ENCODE measurements at places on chromosomes 11 and 22.

DNA sequence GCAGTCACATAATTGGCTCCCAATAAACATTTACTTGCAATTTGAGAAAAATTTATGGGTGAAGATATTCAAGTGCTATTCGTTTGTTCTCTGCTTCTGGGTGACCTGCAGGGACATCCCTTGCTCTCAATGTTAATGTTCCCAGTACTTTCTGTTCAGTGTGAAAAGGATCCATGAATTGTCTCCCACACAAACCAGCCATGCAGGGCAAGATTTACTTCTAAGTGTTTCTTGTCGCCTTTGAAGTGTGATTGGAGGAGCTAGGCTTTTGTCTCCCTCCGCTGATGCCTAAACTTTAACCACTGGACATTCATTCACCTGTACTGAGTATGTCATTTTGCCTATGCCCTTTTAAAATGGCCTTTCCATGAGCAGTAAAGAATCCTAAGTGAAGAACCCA lies 66.4 kb upstream of the ADA2 start:
- DNase-seq = no peak

- DNase-seq = no peak
Measured at GRCh38 chr11:18890615-18891014, 48.6 kb downstream of the MRGPRX1 start.

DNA sequence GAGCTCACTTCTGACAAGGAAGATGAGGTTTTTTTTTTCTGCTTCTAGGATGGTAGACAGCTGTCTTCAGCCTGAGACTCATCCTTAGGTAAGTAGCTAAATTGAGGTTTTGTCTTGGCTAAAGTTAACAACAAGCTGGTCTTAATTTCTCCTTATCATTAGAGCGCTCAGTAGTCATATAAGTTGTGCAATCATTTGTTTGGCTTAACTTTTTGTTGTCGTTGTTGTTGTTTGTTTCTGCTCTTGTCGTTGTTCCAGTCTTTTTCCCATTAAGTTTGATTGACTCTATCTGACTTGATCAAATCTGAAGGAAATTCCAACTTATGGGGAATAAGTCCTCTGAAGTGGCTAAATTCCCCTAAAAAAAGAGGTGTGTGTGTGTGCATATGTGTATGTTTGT lies 33.0 kb downstream of the GLYATL2 start:
- DNase-seq = no peak

DNA sequence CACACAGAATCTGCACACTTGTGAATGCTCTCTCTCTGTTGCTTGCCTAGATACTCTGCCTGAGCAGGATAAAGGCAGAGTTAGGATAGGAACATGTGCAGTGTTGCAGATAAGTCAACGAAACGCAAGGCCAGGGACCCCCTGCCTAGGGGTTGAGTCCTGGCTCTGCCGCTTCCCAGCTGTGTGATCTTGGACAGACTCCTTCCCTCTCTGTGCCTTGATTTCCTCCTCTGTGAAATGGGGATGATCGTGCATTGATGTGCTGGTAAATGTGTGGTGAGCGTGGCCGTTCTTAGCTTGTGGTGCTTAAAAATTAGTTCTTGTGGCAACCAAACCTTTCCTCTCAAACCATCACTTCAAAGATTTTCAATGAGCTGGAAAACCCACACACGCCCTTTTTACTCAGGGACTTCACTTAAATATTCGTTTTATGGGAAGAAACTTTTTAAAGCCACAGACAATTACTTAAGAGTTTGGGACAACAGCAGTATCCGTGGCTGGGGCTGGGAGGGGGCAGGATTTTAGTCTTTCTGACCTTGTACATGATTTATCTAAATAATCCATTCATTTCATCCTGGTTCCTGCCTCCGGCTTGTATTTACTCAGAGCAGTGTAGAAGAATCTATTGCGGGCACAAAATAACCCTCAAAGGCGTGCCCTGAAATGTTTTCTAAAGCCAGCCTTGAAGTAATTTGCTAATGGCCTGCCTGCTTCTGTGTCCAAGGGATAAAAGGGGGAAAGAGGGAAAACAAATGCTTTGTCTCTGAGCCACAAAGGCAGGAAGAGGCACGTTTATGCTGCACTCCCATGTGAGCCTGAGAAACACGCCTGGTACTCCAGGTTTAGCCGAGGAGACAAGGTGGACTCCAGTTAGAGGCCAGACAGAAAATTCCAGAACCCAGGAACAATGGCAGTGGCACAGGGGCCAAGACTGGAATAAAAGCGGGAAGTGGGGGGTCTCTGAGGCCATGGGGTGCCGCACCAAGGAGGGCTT lies 85.0 kb upstream of the CRYBB3 start:
- no peak for DNase-seq

DNA sequence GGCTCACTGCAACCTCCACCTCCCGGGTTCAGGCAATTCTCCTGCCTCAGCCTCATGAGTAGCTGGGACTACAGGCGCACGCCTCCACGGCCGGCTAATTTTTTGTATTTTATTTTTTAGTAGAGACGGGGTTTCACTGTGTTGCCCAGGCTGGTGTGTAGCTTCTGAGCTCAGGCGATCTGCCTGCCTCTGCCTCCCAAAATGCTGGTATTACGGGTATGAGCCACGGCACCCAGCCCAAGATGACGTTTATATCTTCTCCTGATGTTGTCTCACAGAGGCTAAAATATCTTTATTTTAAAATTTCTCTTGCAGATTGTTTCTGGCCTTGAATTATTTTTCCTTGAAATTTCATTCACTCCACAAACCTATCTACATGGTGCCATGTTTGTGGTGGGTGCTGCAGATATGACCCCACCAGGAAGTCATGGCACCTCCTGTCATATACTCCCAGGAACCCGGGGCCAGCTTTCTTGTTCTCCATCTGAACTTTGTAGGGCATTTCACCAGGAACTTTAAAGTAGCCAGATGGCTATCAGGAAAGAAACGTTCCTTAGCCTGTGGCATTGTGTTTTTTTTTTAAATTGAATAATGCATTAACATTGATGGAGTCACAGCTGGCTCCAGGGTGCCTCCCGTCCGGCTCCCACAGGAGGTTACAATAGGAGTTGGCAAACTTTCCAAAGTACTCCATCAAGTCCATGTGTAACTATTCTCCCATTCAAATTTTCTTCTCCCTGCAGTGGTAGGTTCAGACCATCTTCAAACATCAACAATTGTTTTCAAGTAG lies 42.0 kb upstream of the LIPT2 start:
- no peak for DNase-seq

GRCh38 chr22:50531962-50532674 lies 2.3 kb upstream of the TYMP start:
- DNase-seq = no peak

GRCh38 chr11:113952070-113952469 lies 22.8 kb upstream of the HTR3A start:
- DNase-seq = no peak

GRCh38 chr11:102967497-102967896 lies 12.0 kb upstream of the MMP13 start:
- no peak for DNase-seq

DNA sequence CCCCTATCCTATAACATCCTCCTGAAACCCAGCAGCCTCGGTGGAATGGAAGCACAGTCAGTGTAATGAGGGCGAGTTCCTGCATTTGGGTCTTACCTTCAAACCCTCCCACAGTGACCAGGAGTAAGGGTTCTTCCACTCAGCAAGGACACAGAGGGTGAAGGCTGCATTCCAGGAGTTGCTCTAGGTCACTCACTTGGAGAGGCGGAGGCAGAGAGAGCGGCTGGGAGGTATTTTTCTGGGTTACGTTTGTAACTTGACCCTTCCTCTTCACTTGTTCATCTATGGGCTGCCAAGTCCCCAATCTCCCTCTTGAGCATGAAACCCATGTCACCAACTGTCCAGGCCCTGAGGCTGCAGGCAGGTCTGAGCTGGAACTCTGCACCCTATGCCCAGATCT lies 36.8 kb upstream of the SHISAL1 start:
- DNase-seq = no peak

DNA sequence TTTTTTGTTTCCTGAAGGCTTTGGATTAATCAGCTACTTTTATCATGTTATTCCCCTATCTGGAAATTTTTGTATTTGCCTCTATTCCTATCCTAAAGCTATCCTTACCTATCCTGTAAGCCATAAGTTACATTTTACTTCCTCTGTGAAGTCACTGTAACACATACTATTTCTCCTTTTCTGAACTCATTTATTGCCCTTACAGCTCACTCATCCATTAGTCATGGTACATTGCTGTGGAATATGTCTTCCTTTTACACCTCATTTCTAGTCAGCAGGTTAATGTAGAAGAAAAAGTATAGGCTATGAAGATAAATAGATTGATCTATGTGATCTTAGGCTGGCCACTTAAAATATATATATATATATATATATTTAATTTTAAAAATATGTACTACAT lies 28.0 kb downstream of the SWAP70 start:
- no peak for DNase-seq

GRCh38 chr22:28094771-28095170 lies 175.7 kb upstream of the PITPNB start:
- DNase-seq = no peak

- DNase-seq = no peak
Measured at GRCh38 chr11:1909524-1909923, 10.0 kb upstream of the TNNT3 start.

DNA sequence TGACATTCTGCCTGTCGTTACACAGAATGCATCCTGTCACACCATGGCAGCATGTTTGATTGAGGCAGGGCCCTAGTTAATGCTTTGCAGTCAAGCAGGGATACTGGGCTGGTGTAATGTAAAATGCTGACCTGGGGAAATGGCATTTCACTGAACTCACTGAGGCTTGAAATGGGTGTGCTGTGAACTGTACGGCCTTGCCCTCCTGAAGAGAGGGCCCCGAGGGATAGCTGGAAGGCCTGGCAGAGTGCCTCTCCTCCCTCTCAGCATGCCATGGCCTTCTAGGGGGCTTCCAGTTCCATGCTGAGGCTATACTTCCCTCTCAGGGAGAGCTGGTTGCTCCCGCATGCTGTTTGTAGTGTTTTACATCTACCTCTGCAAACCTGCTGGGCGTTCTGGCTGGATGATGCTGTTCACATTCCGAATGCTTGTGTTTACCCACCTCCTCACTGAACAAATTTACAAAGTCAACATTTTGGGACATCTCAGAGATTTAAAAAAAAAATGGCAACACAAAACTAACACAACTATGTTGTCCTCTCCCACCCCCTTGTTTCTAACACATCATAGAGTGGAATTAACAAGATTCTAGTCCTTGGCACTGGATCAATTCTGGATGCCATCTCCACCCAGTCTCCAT lies 416.7 kb upstream of the CADM1 start:
- no peak for DNase-seq

GRCh38 chr22:32248276-32248675 lies 6.9 kb downstream of the SLC5A4 start:
- DNase-seq = no peak

- no peak for DNase-seq
Measured at GRCh38 chr11:61880031-61880430, 11.3 kb downstream of the FADS3 start.

DNA sequence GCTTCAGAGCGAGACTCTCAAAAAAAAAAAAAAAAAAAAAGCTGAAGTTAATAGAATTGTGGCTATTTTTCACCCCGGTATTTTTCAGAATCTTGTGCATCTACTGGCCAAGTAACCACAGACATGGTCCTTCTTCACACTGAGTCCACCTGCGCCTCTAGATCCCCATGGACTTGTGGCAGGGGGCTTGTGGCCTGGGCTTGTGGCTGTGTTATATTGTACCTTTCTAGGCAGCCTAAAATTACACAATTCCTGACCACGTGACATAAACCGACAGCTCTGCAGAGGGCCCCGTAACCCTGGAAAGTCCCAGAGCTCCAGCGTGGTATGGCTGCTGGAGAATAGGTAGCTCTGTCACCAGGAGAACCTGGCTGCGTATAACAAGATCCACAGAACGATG lies 10.9 kb upstream of the NAALADL1 start:
- DNase-seq = no peak

- DNase-seq = no peak
Measured at GRCh38 chr11:10908215-10908951, 50.5 kb upstream of the ZBED5 start.

DNA sequence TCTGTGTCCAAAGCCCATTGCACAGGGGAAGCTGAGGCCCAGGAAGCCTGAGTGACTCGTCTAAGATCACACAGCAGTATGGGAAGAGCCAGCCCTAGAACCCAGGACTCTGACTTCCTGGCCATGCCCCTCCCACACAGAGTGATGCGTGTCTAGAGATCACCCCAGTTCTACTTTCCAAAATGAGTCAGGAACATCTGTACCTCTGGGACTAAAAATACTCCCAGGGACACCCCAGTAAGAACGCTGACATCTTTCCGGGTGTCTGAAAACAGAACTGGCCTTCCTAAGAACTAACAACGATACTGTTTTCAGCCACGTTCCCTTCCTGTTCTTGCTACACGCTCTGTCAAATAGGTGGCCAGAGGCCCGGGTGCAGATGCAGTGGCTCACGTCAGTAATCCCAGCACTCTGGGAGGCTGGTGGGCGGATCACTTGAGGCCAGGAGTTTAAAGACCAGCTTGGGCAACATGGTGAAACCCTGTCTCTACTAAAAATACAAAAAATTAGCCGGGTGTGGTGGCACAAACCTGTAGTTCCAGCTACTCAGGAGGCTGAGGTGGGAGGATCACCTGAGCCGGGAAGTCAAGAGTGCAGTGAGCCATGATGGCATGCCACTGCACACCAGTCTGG lies 21.7 kb upstream of the PDGFB start:
- DNase-seq = no peak

- no peak for DNase-seq
Measured at GRCh38 chr11:118155776-118156530, 3.3 kb upstream of the SCN4B start.

- no peak for DNase-seq
Measured at GRCh38 chr11:43130616-43131015, 181.2 kb upstream of the API5 start.

GRCh38 chr11:114799476-114799875 lies 121.1 kb downstream of the NXPE2 start:
- no peak for DNase-seq

GRCh38 chr11:13114566-13115379 lies 105.7 kb downstream of the RASSF10 start:
- no peak for DNase-seq

DNA sequence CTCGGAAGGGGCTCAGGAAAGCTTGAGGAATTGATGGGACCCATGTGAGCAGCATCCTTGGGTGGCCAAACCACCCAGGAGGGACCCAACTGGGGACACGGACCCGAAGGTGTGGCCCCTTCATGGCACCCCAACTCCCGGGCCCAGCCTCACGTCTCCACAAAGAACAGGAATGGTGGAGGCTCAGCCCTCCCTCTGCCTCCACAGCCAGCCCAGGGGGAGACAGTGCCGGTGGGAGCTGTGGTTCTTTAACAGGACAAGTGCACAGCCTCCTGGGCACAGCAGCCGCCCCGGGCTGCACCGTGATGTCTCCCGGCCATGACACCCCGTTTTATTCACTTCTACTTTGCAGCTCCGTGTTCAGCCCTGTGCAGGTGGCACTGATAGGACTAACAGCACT lies 587.2 kb downstream of the BRD1 start:
- DNase-seq = no peak

- no peak for DNase-seq
Measured at GRCh38 chr11:73978576-73979086, 4.0 kb downstream of the UCP2 start.

All from stimulated activated CD8-positive, alpha-beta memory T cell treated with anti-CD3 and anti-CD28 coated beads, Interleukin-15, amount 100 ng/mL, for 24 hours (primary cell).